ENCODE measurements at places on chromosomes 5 and 9.

- DNase-seq: no peak
Measured at GRCh38 chr9:87876708-87877107, 6.0 kb upstream of the SPATA31E1 start.

DNA sequence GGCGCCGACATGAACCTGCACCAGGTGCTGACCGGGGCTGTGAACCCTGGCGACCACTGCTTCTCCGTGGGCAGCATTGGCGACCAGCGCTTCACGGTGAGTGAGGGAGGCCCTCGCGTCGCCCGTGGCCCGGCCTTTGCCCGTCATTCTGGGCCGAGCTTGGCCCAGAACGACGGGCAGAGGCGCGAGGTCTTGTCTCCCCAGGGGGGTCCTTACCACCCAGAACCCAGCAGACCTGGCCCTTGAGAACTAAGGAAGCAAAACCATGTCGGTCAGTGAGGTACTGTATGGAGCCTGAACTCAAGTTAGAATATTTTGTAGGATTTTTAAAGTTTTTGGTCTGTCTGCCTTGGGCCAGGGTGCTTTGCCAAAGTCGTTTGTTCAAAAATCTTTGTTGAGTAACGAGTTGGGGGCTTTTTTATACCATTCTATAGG, 691 bp downstream of the DMXL1 start:
- no peak for DNase-seq

DNA sequence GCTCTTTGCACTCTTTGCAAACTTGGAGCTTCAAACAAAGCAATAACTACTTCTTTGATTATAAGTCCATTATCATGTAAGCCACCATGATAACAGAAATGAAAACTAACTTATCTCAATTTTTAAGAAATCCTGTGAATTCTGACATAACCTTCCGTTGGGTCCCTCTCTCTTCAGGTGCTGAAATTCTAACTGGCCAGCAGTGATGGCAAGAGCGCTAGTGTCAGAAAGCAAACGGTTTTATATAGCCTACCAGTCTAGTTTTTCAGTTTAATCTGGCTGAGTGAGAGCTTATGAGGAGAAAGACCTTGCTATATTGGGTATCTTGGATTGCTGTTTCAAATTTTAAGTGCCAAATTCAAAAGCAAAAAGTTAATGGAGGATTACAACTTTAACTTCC, 13.4 kb downstream of the NFIB start:
- DNase-seq: no peak

GRCh38 chr5:143347046-143347445, 56.4 kb downstream of the NR3C1 start:
- DNase-seq: no peak

All from NCI-H460 (cell line).